T-cell (primary cell): ENCODE measurements at places on chromosomes 2 and 18. TPM values are rescaled to one million over a fixed set of nuclear protein-coding genes. Genes with fewer than 3 reads are reported as not detected.

- H3K4me3 ChIP-seq: no peak overlapping the region
- no peak for DNase-seq
- H3K36me3 ChIP-seq: no peaks in the 10 kb centered on the region
- H3K27me3 ChIP-seq: no peaks in the 10 kb centered on the region
- no peak overlapping the region for H3K27ac ChIP-seq
- no peaks in the 10 kb centered on the region for H3K4me1 ChIP-seq
Measured at GRCh38 chr2:133733901-133734255, 165.6 kb upstream of the NCKAP5 start.

DNA sequence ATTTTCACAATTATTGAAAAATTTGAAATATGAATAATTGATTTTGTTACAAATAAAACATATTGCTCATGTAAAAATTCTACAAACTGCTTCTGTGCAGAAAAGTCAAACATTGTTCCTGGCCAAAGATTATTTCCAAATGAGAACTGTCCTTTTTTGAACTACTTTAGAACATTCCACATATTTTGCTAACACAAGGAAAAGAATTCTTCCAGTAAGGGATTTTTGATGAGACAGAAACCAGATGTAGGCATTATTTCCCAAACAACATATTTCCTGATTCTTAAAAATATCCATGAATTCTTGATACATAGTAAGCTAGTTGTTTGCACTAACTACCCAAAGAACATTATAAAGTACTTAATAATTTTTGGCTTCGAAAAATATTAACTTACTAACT lies 715.2 kb downstream of the CCDC85A start:
- no peaks in the 10 kb centered on the region for H3K36me3 ChIP-seq
- DNase-seq: no peak
- no peaks in the 10 kb centered on the region for H3K4me1 ChIP-seq
- H3K27ac ChIP-seq: no peak overlapping the region
- no peak overlapping the region for H3K4me3 ChIP-seq

GRCh38 chr2:42390401-42390969 lies 29.5 kb upstream of the COX7A2L start:
- no peaks in the 10 kb centered on the region for H3K27me3 ChIP-seq
- no peaks in the 10 kb centered on the region for H3K4me1 ChIP-seq
- no peaks in the 10 kb centered on the region for H3K36me3 ChIP-seq
- H3K27ac ChIP-seq: no peak overlapping the region

DNA sequence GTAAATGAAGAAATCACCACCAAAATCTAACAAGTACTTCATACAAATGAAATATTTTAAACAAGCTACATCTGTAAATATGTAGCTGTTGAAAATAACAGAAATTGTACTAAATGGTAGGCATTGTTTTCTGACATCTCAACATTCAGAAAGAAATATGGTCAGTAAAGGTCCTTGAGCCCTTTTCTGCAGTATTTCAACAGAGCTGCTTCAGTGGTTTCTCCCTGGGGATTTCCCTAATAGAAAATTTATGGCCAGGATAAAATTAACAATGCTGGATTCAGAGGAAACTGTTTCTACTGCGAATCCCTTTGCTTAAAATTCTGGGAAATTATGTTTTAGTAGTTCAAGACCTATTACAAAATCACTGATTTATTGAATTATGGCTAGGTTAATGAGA lies 256.6 kb downstream of the PIEZO2 start:
- no peak for DNase-seq
- no peak overlapping the region for H3K27ac ChIP-seq
- H3K4me1 ChIP-seq: no peaks in the 10 kb centered on the region

DNA sequence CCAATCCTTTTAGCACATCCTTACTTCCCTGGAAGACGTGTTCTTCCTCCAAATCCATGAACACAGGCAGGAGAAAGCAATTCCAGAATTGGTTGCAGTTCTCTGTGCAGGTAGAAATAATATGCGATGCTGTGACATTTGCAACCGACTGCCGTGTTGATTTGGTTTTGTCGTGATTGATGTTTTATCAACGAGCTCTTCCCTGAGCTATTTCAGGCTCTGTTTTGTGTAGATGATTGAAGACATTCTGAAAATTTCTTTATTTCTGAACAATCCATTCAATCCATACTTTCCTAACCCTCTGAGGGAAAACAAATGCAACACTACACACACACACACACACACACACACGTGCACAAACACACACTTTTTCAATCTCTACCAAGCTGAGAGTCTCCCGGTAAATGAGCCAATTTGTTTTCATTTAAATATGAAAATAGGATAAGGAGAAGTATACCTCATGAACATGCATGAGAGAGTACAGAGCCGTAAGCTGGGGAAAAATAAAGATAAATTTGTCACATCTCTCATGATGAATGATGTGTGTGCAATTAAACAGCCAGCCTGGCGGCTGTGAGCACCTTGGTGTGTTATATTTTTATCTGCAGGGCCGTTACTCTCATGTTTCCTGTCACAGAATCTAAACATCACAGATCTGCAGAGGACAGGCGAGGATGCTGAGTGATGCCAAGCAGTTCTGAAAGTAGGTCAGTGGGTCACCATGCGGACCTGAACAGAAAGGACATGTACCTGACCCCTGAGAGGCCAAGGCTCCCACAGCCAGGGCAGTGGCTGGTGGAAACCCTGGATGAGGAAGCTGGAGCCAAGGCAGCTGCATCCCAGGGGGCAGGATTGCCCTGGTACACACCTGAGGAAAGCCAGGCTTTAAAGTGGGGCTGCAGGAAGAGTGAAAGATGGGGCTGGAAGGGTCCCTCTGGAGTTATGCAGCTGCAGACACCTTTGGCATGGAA lies 64.8 kb downstream of the PDCL3 start:
- H3K36me3 ChIP-seq: no peaks in the 10 kb centered on the region
- no peaks in the 10 kb centered on the region for H3K27me3 ChIP-seq
- peaks cover 6% of the 10 kb centered on the region for H3K4me1 ChIP-seq
- no peak overlapping the region for H3K27ac ChIP-seq
- no peak for DNase-seq
- no peak overlapping the region for H3K4me3 ChIP-seq

GRCh38 chr18:49002045-49002444 lies 51.3 kb upstream of the SMAD7 start:
- no peak overlapping the region for H3K4me3 ChIP-seq
- H3K27me3 ChIP-seq: no peaks in the 10 kb centered on the region
- H3K4me1 ChIP-seq: peaks cover 6% of the 10 kb centered on the region
- no peak for DNase-seq
- H3K36me3 ChIP-seq: no peaks in the 10 kb centered on the region
- H3K27ac ChIP-seq: no peak overlapping the region

DNA sequence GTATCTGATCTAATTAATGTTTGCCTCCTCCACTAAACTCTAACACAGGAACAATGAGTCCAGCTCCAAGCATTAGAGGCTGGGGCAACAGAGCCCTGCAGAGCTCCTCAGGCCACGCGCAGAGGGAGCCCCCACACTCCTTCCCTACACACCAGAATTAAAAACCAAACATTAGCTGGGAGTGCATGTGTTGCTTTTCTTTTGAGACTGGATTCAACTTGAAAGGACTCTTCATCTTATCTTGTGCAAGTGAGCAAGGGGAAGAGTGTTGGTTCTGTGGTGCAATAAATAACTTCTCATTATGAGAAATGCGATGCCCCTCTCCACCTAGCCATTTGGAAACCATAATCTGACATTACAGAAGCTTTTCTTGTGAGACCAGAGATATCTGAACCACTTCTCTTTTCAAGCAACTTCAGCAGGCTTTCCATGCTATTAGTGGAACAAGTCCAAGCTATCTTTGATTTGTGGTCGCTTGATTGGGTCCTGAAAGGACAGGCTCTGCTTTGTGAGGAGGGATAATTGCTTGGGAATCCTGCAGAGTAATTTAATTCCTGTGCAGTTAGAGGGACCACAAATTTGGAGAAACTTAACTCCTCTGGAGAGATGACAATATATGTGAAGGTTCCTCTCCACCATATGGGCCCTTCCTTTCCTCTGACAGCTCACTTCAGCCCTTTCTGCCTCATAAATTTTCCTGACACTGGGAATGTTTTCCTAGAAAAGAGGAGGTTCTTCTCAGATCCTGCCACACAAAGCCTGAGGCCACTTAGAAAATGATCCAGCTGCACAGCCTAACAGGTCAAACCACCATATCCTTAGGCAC lies 112.5 kb downstream of the ATL2 start:
- H3K4me3 ChIP-seq: no peak overlapping the region
- no peaks in the 10 kb centered on the region for H3K4me1 ChIP-seq
- DNase-seq: no peak
- H3K36me3 ChIP-seq: no peaks in the 10 kb centered on the region

DNA sequence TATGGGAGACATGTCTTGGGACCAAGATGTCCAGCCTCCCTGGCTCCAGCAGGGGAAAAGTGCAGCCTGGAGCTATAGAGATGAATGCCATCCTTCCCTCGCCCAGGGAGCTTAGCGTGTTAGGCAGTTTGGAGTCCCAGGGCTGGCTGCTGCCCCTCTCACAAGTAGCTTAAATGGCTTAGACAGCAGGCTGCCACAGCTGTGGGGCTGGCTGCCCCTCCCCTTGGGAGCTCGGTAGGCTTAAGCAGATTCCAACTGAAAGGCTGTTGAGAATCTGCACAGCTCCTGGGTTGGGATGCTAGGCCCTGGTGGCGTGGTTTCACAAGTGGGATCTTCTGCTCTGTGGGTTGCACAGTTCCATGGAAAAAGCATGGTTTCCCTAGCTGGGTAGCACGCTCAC lies 940.5 kb upstream of the DDX18 start:
- no peaks in the 10 kb centered on the region for H3K4me1 ChIP-seq
- no peak overlapping the region for H3K4me3 ChIP-seq
- no peak overlapping the region for H3K27ac ChIP-seq
- DNase-seq: no peak
- no peaks in the 10 kb centered on the region for H3K27me3 ChIP-seq

The SLC16A14 gene
- total RNA-seq: 0.41 TPM

The SCG2 gene
- total RNA-seq: not detected

The PLB1 gene
- total RNA-seq: 1.6 TPM

The ZDBF2 gene
- total RNA-seq: 19.3 TPM

- no peaks in the 10 kb centered on the region for H3K36me3 ChIP-seq
- DNase-seq: no peak
- H3K4me3 ChIP-seq: no peak overlapping the region
Measured at GRCh38 chr2:128754246-128754724, 435.6 kb upstream of the HS6ST1 start.

DNA sequence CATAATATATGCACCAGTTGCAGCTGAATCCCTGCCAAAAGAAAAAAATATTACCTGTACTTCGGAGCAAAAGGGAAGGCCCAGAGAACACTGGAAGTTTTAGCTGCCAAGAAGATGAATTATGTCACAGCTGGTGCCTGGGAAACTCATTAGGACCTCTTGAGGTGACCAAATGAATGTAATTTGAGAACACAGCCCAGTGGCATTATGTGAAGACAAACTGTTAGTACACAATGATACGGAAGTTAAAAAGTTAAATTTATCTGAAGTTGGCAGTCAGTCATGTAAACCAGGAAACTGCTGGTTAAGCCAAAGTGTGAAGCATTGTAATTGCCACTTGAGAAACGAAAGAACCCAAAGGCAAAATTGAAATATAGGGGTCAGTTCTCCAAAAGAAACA lies 80.7 kb downstream of the EML4 start:
- H3K27ac ChIP-seq: no peak overlapping the region
- H3K4me1 ChIP-seq: peaks cover 3% of the 10 kb centered on the region
- no peaks in the 10 kb centered on the region for H3K27me3 ChIP-seq

- no peaks in the 10 kb centered on the region for H3K36me3 ChIP-seq
- peaks cover 9% of the 10 kb centered on the region for H3K27me3 ChIP-seq
- H3K4me3 ChIP-seq: no peak overlapping the region
- H3K27ac ChIP-seq: no peak overlapping the region
- H3K4me1 ChIP-seq: no peaks in the 10 kb centered on the region
Measured at GRCh38 chr2:20398956-20399567, 47.8 kb upstream of the RHOB start.

The TEKT4 gene
- not detected for total RNA-seq

The CDCA7 gene
- 3.6 TPM for total RNA-seq

GRCh38 chr2:222332116-222332515 lies 33.3 kb upstream of the PAX3 start:
- peaks cover 15% of the 10 kb centered on the region for H3K27me3 ChIP-seq
- DNase-seq: no peak

The TRABD2A gene
- total RNA-seq: 77.3 TPM

DNA sequence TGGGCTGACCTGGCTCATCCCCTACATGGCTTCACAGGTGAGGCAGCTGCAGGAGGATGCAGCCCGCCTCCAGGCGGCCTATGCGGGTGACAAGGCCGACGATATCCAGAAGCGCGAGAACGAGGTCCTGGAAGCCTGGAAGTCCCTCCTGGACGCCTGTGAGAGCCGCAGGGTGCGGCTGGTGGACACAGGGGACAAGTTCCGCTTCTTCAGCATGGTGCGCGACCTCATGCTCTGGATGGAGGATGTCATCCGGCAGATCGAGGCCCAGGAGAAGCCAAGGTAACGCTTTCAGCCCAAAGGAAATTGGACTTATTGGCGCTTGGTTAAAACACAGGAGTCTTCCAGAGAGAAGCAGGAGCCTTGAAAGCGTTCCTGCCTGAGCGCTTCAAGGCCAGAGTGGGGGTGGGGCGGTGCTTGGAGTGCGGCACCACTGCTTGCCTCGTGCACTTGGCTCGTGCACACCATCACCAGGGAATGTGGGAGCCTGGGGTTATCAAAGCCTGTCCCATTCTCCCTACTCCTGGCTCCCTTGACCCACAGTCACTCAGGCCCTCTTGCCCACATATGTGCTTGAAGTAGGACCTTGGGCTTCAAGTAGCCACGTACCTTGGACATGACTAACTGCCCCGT lies 69.8 kb upstream of the EML6 start:
- H3K4me1 ChIP-seq: no peaks in the 10 kb centered on the region
- no peak overlapping the region for H3K4me3 ChIP-seq
- no peak for DNase-seq
- peaks cover 15% of the 10 kb centered on the region for H3K36me3 ChIP-seq
- no peaks in the 10 kb centered on the region for H3K27me3 ChIP-seq

DNA sequence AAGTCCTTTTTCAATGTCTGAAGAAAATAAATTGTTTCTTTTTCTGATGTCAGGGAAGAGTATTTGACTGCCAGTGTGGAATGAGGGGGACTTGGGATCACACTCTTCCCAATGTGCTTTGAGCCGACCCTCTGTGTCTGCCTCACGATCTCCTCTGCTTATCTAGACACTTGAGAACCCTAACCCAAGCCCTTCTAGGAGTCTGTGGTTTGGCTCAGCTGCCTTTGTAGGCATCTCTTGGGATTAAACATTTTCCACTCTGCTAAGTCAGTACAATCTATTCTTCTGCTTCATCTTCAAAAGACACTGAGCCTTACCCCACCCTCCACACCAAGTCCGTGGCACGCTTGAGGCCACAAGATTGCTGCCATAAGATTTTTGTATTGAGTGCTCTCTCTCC lies 19.4 kb downstream of the FAM110C start:
- no peaks in the 10 kb centered on the region for H3K36me3 ChIP-seq
- no peak for DNase-seq
- H3K27me3 ChIP-seq: no peaks in the 10 kb centered on the region
- H3K4me3 ChIP-seq: no peak overlapping the region
